ENCODE measurements at places on chromosomes 16 and 17.

DNA sequence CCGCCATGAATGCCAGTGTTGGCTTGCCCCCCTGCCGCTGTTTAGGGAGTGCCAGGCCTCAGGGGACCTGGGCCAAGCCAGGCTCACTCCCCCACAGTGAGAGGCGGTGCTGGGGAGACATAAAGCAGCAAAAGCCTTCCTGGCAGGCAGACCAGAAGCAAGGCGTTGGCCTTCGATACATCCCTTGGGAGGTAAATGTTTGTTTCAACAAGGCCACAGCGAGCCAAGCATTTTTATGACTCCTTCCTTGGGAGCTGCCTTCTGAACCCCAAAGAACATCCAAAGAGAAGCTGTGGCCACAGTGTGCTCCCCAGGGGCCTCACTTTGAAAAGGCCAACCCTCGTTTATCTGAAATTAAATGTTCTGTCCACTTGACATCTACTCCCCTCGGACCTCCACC is 119.7 kb upstream of the CIBAR2 start:
- no peak for DNase-seq

- DNase-seq, result no peak
These were observed 141.3 kb upstream of the SDK2 start for GRCh38 chr17:73785496-73785895.

DNA sequence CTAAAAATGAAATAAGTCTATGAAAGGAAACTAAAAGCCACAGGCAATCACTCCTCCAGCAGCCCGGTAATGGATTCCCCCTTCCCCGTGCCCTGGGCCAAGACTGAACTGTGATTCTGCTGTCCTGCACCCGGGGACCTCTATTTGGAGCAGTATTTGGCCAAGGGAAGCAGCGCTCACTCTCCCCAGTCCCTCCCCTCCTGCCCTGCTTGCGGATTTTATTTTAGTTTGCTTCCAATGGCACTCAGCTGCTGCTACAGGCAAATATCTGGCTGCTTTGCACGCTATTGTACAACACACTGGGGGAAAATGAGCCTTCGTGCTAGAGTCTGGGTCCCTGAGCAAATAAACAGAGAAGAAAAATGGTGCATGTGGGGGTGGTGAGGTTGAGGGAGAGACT is 975.7 kb upstream of the RBFOX1 start:
- no peak for DNase-seq

GRCh38 chr16:11570806-11571205 is 15.9 kb downstream of the LITAF start:
- no peak for DNase-seq

DNA sequence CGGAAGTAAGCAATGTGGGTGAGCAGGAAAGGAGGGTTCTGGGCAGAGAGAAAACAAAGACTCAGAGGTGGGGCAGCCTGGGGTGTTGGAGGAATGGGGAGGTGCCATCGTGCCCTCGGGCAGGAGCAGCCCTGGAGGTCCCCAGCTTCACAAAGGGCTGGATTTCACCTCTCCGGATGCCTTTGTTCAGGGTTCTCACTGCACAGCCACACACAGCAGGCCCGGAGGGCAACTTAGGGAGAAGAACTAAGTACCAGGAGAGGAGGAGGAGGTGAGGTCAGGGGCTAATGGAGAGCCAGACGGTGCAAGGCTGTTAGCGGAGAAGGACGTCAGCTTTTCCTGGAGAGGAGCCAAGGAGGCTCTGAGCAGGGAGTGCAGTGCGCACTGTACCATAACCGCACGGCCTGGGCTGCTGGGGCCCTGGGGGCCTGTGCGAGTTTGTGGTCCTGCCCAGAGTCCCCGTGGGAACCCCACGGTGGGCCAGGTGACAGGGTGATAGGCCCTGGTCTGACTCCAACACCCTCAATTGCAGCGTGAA is 9.3 kb downstream of the ARRB2 start:
- no peak for DNase-seq

- DNase-seq, result no peak
These were observed 44.8 kb downstream of the PIMREG start for GRCh38 chr17:6489016-6489550.

DNA sequence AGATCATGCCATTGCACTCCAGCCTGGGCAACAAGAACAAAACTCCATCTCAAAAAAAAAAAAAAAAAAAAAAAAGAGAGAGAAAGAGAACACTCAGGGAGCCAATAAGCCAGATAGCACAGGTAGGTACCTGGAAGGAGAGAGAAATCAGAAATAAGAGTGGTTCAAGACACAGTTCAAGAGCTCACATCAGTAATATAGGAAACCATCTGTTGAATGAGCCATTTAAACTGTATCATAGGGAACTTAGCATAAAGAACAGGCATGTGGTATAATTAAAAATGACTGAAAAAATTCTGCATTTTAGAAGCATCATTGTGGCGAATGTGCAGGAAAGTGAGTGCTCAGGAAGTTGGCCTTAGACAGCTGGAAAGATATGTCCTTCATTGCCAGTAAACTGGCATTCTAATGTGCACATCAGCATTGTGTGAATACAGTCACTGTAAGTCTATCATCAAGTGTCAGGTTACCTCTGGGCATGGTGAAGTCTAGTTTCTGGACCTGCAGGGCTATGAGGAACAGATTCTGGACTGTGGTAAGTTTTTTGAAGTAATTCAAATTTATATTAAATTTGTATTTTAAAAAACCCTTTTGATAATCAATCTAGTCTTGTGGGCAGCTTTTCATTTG is 20.4 kb downstream of the KRT12 start:
- no peak for DNase-seq

DNA sequence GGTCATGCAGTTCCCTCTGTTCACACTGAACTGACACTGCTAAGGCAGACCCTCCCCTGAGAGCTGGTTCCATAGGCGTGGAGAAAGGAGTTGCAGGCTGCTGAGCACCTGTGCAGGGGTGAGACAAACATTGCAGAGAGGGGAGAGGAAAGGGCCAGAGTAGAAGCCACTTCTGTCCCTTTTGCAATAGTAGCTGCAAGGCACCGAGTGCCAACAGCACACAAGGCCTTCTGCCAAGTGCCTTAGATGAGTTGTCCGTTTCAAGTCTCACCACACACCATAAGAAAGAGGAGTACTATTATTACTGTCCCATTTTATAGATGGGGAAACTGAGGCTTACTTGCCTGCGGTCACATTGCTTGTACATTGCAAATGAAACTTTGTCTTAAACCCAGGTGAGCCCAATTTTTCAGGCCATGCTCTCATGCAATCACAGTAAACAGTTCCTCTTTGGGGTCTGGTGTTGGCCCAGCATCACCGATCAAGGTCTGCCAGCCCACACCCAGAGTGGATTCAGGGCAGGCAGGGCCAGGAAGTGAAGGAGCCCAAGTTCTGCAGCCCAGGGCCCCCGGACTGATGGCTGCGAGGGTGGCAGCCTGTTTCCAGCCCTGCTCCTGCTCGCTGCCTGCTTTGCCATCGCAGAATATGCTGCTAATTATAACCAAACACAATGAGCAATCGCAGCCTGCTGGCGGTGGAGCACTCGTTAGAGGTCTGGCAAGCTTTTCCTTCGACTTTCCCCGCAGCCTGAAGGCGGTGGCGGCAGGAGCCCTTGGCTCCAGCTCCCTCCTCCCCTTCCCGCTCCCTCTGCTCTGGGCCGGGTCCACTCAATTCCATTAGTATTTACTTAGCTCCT is 36.8 kb upstream of the DYNLL2 start:
- DNase-seq, result no peak

DNA sequence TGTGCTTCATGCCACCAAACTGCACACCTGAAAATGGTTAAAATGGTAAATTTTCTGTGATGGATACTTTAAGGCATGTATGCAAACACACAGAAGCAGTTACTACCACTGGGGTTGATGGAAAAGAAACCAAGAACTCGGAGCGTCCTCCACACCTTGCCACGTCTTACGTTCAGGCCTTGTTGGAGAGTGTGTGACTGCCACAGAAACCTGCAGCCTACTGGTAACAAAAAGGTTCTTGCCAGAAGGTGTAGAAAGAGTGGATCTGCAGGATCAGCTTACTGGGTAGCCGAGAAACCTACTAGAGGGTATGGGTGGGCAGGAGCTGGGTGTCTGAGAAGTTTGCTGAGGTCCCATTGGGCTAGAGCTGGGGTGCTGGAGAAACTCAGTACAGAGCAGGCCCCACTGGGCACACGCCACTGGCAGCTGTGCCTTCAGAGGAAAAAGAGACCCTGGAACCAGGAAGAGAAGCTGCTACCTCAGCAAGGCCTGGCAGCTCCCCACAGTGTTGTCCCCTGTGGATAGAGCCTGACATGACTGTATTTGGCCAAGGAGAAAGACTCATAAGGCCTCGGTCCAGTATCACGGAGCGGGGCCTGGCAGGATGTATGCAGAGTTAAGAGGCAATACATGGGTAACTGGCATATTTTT is 204.6 kb downstream of the SEC14L1 start:
- DNase-seq, result no peak

GRCh38 chr16:26133416-26134093 is 441.8 kb downstream of the HS3ST4 start:
- DNase-seq, result no peak

Data from activated T-helper 1 cell treated with anti-CD3 and anti-CD28 coated beads, Interleukin-2, amount 50 U/mL, for 16 hours (primary cell).